ENCODE measurements at places on chromosomes 11 and 22.
A peak's percentile ranks its signal among the peaks of the same experiment; 100 is the strongest.

- DNase-seq, result no peak
Observed at GRCh38 chr22:30943368-30943767, 25.2 kb downstream of the MORC2 start.

- no peak for DNase-seq
Observed at GRCh38 chr22:38941488-38941987, 15.9 kb upstream of the APOBEC3A start.

- DNase-seq, result no peak
Observed at GRCh38 chr11:103673773-103674172, 362.7 kb upstream of the DDI1 start.

DNA sequence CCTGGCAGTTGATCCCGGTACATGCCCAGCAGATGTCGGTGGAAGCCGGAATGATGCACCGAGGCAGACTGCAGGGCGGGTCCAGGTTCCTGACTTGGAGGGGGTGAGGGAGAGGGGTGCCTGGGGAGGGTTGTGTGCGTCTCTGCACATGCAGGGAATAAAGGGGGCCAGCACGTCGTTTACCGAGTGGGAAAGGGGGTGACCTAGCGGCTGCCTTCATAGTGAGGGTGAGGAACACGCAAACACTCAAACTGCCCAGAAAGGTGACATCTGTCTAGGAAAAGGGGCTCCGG lies 801.7 kb downstream of the TBC1D22A start:
- DNase-seq, result no peak

- DNase-seq, result peak; percentile 50
Observed at GRCh38 chr22:28247667-28248363, 328.8 kb upstream of the PITPNB start.

DNA sequence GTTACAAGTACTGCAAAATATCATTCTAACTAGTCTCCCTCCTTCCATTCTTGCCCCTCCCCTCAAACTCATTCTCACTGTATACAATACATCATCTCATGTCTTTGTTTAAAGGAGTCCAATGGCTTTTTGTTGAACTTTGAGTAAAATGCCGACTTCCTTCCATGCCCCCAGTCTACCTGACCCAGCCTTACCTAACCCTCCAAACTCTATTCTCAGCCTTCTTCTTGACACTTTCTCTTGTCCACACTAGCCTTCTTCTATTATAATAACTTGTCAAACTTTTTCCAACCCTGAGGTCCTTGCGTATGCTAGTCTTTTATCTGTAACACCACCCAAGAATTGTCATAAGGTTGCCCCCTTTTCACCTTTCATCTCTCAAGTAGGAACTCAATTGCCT lies 1011.4 kb upstream of the CCDC90B start:
- DNase-seq, result no peak

DNA sequence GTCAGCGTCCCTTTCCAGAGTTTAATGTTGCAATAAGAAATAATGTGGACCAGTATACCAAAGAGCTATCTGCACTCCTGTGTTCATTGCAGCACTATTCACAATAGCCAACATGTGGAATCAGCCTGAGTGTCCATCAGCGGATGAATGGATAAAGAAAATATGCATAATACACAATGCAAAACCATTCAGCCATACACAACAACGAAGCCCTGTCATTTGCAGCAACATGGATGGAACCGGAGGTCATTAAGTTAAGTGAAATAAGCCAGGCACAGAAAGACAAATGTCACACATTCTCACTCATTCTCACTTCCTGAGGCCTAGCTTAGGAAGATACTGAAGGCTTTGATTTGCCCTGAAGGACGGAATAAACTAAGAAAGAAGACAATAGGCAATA lies 22.1 kb downstream of the SLC5A4 start:
- no peak for DNase-seq

- no peak for DNase-seq
Observed at GRCh38 chr11:131690362-131690761, 319.9 kb downstream of the NTM start.

DNA sequence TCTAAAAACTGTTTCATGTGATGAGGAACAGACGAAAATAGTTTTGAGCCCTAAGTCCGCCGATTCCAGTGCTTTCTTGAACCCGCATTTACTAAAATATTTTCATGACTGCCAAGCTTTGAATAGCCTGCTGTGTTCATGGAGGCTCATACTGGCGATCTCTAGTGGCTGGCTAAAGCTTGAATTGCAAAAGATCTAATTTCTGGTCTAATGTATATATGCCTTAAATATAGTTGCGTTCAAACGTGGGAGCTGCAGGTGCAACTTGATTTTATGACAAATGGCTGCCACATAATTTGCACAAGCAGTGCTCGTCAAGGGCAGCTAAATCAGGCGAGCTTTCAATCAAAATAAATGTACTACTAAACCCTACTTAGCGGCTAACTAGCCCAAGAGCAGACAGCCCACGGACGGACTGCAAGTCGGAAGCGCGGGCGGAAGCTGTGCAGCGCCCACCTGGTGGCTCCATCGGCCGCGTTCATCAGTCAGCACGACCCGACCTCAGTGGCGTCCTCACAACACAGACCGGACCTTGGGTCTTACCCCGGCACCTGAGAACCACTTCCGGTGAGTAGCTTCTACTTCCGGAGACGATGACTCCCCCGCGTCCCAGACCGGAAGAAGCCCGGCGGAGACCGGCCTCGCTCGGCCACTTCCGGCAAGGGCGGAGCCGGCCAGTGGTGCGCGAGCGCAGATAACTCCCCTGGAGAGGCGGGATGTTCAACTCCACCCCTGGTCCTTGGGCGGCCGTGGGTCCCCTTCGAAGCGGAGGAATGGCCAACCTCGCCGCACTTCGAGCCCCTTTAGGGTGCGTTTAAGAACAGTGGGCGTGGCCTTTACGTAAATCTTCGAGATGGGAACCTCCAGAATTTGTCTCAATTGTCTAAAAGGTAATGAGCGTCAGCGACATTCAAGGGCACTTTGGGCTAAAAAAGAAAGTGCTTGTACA lies 6.1 kb downstream of the RPL27A start:
- peak; percentile 93 for DNase-seq

DNA sequence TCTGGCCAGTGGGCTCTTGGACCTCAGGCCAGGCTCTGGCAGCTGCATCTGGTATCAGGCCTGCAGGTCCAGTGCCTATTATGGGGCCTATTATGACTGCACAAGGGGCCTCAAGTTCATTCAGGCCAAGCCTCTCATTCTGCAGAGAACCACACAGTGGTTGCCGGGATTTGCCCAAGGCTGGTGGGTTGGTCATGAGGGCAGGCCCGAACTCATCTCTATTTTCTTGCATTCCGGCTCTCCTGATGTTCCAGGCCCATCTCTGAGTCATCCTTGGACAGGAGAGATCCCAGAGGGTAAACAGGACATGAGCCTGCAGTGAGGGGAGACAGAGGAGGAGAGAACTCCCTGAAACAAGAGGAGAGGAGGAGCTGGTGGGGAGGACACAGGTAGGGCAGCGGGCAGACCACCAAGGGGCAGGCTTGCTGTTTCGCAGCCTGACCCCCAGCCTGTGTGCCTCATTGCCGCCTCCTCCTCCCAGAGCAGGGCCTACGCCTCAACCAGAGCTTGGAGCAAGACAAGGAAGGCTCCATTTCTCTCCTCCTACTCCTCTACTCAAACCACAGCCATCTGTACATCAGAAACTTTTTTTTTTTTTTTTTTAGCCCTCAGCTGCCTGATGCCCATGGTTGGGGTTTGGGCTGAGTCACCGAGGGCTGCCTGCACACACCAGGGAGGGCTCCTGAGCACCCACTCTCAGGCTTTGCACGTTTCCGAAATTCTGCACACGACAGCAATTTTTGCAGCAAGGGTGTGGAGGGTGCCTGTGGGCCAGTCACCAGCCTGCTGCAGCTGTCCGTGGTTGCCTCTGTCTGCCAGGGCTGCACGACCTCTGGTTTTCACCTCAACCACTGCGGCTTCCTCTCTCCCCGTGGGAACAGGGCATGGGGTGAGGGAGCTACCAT lies 12.7 kb upstream of the TREH start:
- no peak for DNase-seq

DNA sequence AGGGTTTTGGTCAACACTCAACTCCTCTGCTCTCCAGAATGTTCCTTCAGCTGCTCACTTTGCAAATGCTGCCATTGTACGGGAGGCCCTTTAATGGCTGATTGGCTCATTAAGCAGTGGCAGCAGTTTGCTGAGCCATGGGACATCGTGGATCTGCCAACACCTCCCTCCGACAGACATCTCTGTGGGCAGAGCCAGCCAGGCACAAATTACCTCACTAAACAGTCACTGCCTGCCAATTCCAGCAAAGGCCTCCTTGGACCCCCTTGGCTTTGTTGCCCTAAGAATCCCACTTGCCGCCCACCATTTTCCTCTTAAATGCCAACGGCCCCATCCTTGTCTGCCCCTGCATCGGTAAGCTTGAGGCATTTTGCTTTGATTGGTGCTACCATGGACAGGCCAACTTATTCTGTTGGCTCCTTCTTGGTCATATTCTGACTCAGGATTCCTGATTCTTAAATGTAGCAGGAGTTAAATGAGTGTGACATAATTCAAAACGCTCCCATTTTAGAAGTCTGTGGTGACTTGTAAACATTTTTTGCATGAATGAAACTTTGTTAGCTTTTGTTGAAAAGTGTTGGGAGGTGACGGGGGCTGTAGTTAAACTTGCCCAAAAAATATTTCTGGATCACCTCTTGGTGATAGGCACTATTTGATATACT lies 57.5 kb upstream of the LMO2 start:
- no peak for DNase-seq

GRCh38 chr11:69896250-69896649 lies 77.0 kb upstream of the FGF3 start:
- no peak for DNase-seq

GRCh38 chr11:119409731-119410130 lies 13.2 kb downstream of the THY1 start:
- peak; percentile 2 for DNase-seq

GRCh38 chr11:57131080-57131790 lies 50.5 kb upstream of the LRRC55 start:
- DNase-seq, result peak; percentile 15

DNA sequence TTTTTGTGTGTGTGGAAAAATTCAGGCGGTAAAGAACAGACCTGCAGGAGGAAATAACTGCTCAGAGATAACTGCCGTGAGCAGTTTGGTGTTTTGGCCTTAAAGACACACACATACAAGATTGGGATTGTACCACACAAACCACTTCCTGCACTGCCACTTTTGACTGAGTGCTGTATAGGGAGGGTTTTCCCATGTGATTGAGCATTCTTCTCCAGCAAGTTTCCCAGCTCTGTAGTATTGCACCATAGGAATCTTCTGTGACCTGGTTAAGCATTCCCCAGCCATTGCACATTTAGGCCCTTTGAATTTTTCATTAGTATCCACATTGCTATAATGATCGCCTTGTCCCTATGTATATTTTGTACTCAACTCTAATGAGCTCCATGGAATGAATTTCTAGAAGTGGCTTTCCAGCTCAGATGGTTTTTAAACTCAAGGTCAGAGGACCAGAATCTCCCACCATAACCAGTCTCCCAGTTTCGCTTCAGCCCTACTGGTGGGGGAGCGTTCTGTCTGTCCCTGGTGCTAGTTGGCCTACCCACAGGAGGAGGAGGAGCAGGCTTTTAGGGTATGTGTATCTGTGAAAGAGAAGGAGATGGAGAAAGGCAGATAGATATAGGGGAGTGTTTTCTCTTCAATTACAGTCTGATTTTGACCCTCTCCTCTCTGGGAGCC lies 9.3 kb downstream of the CD82 start:
- DNase-seq, result no peak

DNA sequence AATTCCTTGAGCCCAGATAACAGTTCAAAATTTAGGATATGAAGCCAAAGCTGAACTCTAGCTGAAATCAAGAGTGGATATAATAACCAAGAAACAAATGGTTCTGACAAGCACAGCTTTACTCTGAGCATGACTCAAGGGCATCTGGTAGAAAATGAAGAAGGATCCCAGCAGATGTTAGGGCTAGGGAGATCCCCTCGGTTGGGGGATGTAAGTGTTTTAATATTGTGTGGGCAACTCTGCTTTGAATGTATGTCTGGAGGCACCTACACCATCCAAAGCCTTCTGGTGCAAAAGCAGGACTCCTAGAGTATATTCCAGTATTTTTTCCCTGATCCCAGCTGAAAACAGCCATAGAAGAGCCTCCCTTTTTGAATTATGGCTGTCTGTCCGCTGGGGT lies 61.7 kb downstream of the FLI1 start:
- no peak for DNase-seq

DNA sequence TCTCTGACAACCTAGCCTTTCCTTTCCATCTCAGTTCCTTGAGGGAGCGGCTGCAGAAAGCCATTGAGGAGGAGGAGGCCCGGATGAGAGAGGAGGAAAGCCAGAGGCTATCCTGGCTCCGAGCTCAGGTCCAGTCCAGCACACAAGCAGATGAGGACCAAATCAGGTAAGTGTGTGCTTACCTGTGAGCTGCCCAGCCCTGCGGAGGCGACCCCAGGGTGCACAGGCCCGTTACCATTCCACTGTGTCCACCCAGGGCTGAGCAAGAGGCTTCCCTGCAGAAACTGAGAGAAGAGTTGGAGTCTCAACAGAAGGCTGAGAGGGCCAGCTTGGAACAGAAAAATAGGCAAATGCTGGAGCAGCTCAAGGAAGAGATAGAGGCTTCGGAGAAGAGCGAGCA lies 63.1 kb downstream of the CEP164 start:
- no peak for DNase-seq

- DNase-seq, result peak; percentile 16
Observed at GRCh38 chr11:10866893-10867331, 9.1 kb upstream of the ZBED5 start.

- peak; percentile 96 for DNase-seq
Observed at GRCh38 chr22:43812149-43812842, at the start of gene EFCAB6. Gene EFCAB6 (minus strand): TSS chr22:43812305. CDS start chr22:43782318, 29,987 bp downstream.

DNA sequence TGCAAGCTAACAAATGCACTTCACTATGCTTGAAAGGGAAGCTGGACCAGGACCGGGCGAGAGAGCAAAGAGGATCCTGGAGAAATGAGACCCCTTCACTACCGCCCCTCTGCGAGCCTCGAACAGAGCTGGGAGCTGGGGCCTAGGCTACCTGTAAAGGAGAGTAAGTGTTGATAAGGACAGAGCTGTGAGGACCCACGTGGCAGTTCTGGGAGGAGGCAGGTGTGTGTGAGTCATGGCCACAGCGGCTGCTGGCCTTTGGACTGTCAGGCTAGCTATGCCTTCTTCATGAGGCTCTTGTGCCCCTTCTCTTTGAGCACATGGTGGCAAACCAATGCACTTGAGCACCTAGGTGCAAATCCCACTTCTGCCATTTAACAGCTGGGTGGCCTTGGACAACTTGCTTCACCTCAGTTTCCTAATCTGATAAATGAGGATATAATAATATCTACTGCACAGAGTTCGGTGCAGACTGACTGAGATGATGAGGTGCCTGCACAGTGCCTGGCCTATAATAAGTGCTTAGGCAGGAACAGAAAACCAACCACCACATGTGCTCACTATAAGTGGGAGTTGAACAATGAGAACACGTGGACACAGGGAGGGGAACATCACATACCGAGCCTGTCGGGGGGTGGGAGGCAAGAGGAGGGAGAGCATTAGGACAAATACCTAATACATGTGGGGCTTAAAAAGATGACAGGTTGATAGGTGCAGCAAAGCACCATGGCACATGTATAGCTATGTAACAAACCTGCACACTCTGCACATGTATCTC lies 35.3 kb upstream of the KCNJ11 start:
- DNase-seq, result no peak

- DNase-seq, result no peak
Observed at GRCh38 chr11:83007477-83007876, 64.2 kb downstream of the RAB30 start.

- no peak for DNase-seq
Observed at GRCh38 chr11:12099132-12099873, 11.1 kb upstream of the MICAL2 start.

Measured in HEK293T (cell line).